Upper lobe of right lung (tissue), 1 donor: ENCODE measurements at places on chromosomes 2 and 18.

DNA sequence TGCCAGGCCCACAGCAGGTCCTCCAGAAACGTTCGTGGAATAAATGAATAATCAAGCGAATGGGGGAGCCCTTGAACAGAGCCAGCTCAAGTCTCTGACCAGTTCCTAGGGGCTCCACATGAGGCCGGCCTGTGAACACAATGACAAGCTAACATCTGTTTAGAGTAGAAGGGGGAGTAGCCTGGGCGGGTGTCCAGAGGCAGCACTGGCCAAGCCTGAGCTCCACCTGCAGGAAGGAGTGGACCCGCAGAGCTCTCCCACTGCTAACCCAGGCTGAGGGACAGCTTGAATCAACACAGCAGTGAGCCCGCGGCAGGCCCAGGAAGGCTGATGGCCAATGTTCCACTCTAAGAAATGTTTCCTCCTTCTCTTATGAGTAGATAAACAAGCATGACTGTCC is 234.8 kb upstream of the RAB6C start:
- no peak for DNase-seq

GRCh38 chr2:118978064-118978463 is 36.1 kb downstream of the MARCO start:
- DNase-seq: no peak

DNA sequence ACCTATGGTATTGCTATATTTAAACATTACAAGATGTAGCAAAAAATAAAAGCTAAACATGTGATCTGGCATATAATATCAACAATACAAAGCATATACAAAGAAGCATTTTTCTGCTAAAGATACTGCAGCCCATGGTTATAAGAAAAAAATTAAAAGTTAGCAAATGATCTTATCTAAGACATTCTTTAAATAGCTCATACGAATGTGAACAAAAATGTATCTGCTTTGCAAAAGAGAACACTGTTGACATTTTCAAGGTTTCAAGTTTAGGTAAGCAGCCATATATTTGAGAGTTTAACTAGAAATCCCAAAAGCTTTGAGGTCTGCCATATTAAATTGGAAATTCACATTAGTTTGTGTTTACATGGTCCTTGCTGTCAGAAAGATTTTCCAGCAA is 301.0 kb upstream of the SLC39A10 start:
- no peak for DNase-seq

DNA sequence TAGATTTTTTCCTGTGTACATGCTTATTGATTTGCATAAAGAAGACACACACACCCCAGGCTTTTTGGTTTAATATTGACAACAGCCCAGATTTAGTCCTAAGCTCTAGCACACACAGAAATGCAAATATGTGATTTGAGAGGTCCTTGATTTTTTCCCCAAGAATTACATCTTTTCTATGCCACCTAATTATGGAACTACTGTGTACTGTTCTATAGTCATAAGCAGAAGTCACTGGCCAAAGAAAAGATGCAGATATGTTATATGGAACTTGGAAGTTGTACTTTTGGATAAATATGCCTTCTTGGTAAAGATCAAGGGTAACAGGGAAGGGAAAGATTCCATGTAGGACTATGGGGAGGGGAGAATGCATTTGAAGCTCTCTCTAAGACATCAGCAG is 105.6 kb downstream of the SETBP1 start:
- no peak for DNase-seq
